Right hindlimb (tissue), 1 donor: ENCODE measurements at places on chromosomes 3 and 15.

DNA sequence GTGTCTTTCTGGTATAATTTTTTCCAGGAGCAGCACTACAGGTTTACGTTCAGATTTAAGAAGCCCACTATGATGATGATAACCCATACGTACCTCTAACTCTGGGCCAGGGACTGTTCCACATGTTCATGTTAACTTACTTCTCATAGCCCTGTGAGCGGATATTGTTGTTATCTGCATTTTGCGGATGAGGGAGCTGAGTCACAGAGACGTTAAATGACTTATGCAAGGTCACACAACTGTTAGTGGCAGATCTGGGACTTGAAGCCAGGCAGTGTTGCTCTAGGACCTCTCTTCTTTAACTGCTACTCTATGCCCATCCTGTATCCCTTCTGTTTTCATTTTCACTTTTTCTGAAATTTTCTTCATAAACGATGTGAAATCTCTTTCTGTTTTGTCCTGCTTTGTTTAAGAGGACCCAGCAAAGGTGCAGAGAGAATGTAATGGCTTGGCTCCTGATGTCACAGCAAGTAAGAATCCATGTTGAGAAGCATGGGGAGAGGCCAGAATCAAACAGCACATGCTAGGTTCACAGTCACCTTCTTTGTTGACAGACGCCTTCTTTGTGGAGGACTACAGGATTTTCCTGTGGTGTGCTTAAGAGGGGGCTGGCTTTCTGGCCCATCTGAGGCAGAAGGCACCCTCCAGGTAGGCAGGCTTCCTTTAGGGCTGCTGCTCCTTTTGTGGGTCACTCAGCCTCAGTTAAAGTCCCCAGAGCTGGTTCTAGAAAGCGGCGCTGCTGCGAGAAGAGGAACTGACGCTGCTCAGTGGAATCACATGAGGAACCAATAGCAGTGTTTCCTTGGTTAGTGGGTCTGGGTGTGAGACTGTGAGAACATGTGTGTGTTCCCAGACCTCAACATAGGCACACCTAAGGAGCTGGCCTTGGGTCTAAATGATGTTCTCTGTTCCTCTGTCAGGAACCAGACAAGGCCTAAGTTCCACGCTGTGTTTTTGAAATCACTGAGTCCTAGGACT lies 121.6 kb downstream of the TMEM108 start:
- no peak for DNase-seq

DNA sequence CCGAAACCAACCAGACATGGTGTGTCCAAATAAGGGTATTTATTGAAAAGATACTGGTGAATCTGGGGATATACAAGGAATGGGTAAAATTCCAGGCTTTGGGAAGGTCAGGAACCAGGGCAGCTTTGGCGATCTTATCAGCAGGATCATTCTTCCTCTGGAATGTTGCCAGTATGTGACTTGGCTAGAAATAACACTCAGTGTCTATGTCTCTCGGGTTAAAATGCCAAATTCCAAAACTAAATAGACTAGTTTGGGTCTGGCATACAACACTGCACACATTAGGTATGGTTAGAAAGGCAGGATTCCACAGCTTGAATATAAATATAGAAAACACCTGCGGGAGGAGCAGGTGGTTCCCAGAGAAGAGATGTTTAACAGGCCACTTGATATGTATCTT lies 220.2 kb upstream of the CD96 start:
- no peak for DNase-seq

- DNase-seq = no peak
Measured at GRCh38 chr3:18064586-18064985, 322.2 kb upstream of the TBC1D5 start.

DNA sequence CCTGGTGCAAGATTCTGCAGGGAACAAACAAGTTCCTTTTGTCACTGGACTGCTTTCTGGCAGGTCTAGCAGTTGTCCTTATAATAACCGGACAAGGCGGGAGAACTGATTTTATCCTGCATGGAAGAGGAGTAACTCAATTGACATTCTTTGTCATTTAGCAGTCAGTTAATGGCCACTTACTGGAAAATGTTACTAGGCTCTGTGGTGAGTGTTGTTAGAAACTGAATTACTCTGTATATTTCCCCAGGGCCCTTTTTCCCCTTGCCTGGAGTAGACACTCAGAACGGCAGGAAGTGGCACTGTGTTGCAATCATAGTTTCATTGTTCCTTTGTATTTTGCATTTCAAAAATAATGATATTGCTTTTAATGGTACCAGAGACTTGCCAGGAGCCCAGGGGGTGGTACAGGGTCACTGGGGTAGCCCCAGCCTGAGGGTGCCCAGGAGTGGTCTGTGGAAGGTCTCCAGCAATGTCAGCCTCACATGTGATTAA lies 318.6 kb upstream of the LRRFIP2 start:
- no peak for DNase-seq

- DNase-seq = no peak
Measured at GRCh38 chr15:67307156-67307555, 52.6 kb downstream of the IQCH start.

- no peak for DNase-seq
Measured at GRCh38 chr3:100335434-100335833, 877 bp downstream of the NIT2 start.

GRCh38 chr15:37041042-37041441 lies 59.3 kb downstream of the MEIS2 start:
- no peak for DNase-seq

- no peak for DNase-seq
Measured at GRCh38 chr15:61871926-61872522, 188.2 kb downstream of the VPS13C start.

DNA sequence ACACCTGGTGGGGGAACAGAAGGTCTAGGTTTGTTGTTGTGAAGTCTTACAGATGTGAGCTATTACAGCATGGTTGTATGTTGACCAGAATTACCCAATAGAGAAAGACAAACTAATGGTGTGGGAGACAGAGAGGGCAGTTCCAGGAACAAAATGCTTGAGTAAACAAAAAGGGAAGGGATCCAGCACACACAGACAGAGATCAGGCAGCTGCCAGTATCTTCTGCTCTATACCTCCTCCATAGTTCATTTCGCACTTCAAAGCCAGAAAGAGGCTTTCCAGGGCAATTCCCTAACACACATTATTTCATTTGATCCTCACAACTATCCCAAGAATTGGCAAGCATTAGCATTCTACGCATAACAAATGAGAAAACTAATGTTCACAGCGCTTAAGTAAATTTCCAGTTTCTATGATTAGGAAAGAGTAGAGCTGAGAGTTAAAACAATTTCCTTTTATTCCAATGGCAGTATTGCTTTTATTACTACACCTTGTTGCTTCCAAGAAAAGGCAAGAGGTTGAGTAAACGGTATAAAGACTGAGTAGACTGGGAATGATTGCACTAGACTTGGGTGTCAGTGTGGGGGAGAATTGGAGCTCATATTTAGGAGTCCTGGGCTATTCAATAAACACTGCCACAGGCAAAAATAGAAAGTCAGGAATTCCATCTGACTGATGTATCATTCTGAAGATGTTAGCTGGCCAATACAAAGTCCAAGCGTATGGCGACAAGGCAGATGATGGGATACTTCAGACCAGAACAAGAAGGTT lies 39.7 kb upstream of the ZNF280D start:
- peak; percentile 28 for DNase-seq

DNA sequence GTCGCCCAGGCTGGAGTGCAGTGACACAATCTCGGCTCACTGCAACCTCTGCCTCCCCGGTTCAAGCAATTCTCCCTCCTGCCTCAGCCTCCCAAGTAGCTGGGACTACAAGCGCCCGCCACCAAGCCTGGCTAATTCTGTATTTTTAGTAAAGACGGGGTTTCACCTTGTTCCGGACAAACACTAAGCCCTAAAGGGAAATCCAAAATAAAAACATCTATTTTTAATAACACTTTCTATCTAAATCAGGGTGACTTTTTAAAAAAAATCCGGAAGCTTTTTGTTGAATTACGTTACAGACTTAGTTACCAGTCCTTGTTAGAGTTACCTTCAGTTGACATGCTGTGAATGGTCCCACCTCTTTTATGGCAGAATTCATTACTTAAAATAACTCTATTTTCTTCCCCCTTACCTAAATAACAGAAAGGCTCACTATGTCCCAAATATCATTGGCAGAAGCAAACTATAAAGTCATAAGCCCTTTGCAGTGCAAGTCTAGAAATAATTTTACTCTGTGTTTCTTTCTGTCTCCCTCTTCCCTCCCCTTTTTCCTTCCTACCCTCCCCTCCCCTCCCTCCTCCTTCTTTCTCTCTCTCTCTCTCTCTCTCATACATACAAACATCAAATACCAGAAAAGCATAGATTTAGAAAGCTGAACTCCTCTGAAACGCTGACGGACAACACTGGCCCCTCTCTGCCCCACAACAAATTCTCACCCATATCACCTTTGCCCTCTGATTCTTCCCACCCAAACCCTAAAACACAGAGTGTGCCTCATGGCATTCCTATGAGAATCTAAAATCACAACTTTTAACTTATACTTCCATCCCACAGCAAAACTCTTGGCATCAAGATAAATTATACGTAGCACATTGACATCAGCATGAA lies 18.3 kb downstream of the THBS1 start:
- DNase-seq = no peak

DNA sequence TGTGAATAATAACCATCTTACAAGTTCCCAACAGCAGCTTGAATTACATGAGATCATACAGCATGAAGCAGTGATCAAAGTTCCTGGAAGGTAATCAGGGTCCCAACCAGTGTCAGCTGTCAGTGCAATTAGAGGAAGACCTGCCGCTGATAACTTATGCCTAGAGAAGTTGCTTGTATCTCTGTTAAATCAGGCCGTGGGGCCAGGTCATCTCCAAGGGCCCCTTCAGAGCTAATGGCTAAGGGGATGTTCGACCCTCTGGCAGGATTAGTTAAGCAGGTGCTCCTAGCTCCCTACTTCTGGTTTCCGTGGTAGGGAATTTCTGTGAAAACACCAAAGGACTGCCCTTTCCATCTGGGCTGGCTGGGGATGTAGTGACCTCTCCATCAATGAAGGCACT lies 251.0 kb downstream of the FAM43A start:
- no peak for DNase-seq

GRCh38 chr15:51936105-51936478 lies 35.5 kb downstream of the LEO1 start:
- DNase-seq = no peak

- DNase-seq = no peak
Measured at GRCh38 chr3:27746838-27747237, 24.7 kb upstream of the EOMES start.

DNA sequence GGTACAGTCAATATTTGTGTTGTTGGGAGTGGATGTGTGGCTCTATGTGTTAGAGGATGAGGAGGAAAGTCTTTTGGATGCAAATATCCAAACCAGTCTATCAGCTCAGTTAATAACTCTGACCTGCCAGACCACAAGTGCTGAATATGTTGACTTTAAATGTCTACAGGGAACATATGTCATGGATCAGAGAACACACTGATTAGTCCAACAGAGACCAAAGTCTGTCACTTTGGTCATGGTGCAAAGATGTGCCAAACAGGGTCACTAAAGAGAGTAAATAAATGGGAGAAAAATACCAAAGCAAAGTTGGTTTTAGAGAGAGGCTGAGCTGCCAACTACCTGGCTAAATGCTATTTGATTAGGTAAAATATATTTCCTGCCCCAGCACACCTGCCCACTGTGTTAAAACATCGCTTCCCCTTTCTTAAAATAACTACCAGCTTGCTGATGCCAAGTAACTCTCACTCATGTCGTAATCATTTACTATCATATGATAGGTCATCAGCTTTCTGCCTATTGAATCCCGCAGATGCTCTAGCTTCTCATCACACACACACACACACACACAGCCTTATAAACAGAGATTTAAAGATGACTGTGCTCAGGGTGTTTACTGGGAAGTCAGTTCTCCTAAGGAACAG lies 173.3 kb downstream of the PDZRN3 start:
- no peak for DNase-seq

DNA sequence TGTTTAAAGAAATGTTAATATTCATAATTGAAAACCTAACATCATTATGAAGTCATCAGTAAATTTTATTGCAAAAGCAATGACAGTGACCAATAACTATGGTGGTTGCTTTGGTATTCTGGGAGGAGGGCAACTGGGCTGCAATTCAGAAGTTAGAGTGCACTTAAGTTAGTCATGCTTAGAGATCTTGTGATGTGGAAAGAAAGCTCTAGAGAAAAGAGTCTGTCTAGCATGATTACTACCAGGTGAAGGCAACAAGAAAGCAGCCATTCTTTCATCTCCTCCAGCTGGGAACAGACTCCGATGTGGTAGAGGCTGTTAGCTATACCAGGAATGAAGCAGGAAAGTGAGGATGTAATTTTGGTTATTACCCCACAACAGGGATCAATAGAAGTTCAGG lies 625.6 kb downstream of the SI start:
- DNase-seq = no peak

DNA sequence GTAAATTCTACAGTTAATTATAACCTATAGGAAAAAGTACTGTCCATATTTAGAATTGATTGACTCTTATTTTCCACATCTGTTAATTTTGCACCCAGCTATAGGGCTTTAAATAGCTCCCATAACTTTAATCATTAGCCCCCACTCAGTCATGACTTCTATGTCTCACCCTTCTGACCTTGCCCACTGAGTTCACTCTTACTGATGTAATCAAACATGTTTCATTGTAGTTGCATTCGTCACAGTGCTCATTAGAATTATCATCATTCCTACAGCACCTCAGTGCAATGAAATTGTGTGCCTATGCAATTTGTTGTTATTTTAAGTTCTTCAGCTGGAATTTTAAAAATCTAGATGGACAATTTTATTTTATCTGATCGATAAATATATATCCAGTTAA lies 151.4 kb downstream of the TIGIT start:
- no peak for DNase-seq

DNA sequence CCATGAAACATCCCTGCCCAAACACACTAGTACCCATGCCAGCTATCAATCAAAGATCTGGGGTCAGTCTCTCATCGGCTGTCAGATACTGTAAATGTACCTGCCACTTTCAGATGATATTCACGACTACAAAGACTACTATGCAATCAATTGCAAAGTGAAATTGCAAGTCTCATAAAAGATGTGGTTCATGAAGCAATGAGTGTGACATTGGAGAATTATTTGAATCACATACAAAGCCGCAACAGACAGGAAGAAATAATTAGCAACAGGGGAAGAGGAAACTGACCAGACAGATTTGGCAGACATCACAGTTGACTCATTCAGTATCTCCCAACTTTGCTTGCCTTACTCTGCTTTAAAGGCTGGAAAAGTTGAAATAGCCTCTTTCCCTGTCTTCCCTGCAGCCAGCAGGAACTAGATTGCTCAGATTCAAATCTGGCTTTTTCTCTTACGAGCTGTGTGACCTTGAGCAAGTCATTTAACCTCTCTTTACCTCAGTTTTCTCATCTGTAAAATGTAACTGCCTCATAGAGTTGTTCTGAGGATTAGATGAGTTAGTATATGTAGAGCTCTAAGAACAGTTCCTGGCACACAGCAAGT lies 95.7 kb upstream of the C3orf80 start:
- no peak for DNase-seq

DNA sequence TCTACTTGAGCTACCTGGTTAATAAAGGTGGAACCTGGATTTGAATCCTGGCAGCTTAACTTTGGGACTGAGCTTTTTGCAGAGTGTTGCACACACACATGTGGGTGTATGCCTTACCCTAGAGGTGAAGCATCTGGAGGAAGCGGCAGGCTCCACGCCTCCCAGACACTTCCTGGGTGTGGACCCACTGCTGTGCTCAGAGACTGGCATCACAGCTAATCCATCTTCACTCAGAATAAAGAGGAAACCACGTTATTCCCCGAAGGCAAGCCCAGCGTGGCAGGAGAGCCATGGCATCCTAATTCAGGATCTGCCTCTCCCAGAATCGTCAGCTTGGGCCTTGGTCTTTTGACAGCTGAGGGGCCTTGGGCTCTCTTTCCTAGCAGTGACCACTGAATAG lies 25.5 kb downstream of the CCDC13 start:
- DNase-seq = no peak

GRCh38 chr3:122497425-122497824 lies 17.3 kb downstream of the KPNA1 start:
- DNase-seq = no peak
